Stimulated activated CD8-positive, alpha-beta memory T cell treated with anti-CD3 and anti-CD28 coated beads, Interleukin-4, amount 100 ng/mL, for 1 hour (primary cell): ENCODE measurements at places on chromosomes 3 and 15.

GRCh38 chr3:194087280-194087679 lies 48.7 kb upstream of the HES1 start:
- no peak for DNase-seq

DNA sequence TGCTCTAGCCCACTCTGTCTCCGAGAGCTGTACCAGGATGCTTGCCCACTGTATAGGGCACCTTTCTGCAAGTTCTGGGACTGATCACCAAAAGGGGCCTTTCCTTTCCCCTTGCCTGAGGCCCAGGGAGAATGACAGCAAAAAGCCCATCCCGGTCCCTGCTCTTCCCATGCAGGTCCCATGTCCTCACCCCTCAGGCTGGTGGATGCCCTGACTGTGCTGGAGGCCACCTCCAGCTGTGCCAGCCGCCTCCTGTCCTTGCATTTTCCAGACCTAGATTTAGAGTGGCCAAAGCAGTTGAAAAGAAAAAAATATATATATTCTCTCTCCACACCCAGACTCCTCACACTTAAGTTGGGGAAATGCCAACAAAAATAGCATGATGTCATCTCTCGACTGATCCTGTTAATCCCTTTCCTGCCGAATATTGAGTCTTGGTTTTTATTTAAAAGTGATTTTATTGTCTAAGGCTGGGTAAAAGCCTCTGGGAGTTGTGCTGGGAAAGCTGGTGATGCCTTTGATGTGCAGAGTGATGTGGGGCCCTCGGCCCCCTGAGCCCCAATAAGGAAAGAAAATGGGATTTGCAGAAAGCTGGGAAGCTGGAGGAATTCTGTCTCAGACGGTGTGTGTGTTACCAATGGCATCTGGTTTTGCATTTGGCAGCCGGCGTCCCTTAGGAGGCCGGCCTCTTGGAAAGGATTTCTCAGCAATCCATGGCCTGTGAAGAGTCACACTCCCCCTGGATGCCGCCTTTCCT lies 29.3 kb upstream of the TPM1 start:
- DNase-seq = no peak

GRCh38 chr3:168141405-168141998 lies 45.8 kb upstream of the GOLIM4 start:
- no peak for DNase-seq

DNA sequence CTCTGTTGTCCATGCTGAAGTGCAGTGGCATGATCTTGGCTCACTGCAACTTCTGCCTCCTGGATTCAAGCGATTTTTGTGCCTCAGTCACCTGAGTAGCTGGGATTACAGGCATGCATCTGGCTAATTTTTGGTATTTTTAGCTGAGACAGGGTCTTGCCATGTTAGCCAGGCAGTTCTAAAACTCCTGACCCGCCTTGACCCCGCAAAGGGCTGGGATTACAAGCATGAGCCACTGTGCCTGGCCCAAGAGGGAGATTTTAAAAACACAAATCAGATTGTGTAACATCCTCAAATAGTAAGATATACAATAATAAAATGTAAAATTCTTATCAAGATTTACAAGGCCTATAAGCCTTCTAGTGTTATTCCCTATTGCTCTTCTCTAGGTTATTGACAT lies 62.5 kb upstream of the PHLDB2 start:
- no peak for DNase-seq

DNA sequence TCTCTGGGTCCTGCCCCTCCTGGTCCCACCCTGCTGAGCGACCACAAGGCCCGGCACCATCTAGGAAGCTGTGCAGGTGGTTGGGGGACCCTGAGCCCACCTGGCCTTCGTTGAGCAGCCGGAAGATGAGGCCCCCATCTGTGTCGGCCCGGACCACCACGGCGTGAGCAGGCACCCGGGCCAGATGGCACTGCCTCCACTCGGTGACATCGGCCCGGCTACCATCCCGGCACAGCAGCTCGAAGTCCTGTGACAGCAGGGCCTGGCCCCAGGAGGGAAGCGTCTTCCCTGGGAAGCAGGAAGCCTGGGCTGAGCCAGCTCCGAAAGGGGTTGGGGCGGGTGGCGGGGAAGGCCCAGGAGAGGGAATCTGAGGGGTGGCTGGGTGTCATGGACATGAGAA lies 12.6 kb downstream of the MELTF start:
- no peak for DNase-seq

GRCh38 chr3:175255698-175256097 lies 396.6 kb downstream of the NAALADL2 start:
- DNase-seq = no peak

DNA sequence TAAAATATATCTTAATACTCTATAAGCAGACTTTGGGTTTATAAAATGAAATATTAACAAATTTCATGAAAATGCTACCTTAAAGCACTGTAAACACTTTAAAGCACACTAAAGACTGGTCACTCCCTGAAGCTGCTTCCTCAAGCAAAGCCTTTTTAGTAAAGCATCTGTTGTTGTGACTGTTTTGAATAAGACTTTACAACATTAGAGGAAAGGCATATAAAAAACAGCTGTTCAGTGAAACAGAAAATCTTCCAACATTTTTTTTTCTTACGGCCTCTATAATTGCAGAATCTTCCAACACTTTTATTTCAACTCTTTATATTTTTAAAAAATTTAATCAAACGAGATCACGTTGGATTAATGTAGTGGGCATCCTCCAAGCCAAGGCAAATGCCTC lies 48.1 kb downstream of the GRK7 start:
- no peak for DNase-seq

DNA sequence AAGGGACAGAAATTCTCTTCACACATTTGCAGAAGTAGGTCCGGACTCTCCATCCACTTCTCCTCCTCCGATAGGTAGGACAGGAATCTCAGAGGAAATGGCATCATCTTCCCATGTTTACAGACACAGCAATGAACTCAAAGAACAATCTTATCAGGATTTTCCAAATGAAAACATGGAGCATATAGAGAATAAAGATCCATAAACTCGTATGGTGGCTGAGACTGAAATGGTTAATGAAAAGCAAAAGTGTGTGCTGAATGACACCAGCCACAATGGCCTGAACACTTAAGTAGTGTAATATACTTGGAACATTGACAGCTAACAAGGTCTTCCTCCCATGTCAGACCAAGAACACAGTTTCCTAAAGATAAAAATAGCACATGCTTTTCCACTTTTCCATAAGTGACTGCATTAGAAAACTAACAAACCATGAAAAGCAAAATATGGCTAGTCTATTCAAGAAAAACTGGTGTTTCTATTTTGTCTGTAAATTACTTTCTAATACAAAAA lies 5.8 kb downstream of the CCRL2 start:
- no peak for DNase-seq

DNA sequence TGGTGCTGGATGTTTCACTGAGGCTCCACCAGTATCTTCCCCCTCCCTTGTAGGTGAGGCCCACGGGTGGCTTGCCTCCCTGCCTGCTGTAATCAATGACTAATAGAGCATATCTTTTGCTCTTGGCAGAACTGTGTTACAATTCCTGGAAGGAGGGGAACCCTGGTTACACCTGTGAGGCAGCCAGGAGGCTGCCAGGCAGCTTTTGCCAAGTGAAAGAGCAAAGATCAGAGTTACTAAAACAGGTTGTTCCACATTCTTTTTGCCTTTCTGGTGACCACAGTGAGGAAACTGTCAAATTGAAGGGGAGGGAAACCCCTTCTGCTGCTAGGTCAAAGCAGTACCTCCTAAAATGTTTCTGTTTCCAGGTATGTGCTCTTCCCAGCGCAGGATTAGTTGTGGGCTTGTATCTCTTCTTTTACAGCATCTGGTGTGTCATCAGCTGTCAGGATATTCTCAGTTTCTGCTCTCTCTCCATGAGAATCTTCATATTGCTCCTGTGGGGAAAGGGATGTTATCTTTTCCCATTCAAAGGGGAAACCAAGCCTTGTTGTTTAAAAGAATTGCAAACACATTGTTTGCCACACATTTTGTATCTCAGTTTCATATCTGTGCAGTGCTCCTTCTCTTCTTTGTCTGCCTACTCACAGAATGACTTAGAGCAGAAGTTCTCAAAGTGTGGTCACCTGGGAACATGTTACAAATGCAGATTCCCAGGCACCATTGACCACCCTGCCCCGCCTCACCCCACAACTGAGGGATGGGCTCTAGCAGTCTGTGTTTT lies 137.4 kb upstream of the UMPS start:
- DNase-seq = no peak

- DNase-seq = no peak
Measured at GRCh38 chr15:96338074-96338765, 7.7 kb downstream of the NR2F2 start.

GRCh38 chr15:98177966-98178592 lies 217.6 kb downstream of the ARRDC4 start:
- DNase-seq = no peak

- DNase-seq = no peak
Measured at GRCh38 chr3:114428044-114428595, 134.3 kb downstream of the TIGIT start.

DNA sequence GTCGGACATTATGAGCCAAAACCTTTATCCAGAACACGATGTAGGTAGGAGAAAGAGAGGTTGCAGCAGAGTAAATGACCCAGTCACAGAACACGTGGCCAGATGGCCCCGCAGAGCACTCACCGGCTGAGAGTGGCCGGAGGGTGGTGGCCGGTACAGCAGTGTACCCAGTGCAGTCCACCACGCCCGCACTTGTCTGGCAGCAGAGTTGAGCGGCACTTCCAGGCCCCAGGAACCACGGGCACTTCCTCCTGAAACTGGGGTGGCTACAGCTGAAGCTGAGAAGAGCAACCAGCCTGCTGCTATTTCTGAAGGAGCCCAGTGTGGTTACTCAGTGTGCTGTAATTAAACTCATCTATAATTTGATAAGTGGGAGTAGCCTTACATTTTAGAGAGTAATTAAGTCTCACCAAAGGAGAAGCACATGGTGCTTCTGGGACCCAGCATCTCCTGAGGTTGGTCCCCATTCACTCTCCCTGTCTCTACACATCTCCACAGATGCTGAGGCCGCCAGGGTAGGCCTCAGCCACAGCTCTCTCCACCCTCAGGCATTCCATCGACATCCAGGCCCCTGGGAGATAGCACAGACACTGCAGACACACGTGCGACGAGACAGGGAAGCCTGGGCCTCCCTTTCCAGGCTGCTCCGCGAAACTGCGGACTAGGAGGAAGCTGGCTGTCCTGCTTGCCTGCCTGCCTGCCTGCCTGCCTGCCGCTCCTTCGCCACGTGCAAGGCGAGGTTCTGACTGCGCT lies 49.8 kb downstream of the BDH1 start:
- DNase-seq = no peak

DNA sequence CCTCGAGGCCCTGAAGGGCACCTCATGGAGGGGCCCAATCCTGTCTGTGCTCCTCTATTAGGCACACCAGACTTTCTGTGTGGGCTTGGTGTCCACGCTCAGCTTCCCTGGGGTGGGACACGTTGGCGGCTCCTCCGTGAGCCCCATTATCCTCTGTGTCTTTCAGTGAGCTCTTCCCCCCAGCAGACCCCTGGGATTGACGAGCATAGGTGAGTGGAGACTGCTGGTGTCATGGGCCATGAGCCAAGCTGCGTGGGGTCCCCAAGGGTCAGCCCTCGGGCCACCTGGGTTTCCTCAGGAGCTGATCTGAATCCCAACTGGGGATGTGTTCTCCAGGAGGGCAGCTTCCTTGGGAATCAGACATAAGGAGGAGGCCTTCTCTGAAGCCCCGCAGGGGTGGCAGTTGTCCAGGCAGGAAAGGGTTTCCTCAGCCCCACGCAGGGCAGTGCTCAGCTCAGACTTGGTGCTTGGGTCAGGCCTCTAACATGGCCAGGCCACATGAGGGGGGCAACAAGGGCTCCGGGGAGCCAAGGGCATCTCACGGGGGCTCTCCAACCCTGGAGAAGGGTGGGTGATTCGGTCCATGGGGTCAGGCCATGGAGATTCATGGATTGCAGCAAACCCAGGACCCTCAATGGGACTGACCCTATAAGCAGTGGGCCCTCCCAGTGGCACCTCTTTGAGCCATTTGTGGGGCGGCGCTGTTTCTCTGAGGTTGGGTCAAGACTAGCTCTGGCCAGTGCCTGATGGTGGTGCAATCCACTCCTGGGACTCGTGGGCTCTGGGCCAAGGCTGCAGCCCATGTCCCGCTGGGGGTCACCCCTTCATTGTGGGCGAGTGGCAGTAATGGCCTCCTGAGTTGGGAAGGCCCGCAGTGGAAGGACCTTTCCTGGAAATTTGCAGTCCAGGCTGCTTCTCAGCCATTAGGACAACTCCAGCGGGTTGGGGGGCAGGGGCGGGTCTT lies 222.5 kb downstream of the SNRPN start:
- DNase-seq = no peak

DNA sequence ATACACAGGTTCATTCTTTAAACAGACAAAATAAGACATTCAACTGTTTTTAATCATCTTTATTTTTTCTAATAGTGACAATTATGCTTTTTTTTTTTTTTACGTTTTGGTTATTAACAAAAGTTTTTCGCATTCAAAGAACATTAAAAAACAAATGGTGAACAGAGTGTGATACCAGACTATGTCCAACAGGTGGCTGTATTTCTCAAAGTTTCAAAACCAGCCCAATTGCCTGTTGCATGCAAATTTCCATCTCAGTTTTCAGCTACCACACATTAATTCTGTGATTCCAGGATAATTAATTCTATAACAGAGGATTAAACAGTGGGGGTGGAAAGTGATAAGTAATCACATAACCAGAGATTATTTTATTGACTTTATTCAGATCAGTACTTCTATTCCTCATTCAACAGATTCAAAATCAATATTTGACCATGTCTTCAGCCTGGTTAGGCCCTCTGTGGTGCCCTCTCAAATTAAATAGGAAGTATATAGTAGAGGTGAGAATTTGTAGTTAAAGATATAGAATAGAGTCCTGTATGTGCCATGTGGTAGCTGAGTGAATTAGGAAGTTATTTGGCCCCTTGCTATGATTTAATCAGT lies 122.2 kb upstream of the DCBLD2 start:
- DNase-seq = no peak

GRCh38 chr3:113132571-113132996 lies 78.8 kb upstream of the BOC start:
- DNase-seq = no peak

DNA sequence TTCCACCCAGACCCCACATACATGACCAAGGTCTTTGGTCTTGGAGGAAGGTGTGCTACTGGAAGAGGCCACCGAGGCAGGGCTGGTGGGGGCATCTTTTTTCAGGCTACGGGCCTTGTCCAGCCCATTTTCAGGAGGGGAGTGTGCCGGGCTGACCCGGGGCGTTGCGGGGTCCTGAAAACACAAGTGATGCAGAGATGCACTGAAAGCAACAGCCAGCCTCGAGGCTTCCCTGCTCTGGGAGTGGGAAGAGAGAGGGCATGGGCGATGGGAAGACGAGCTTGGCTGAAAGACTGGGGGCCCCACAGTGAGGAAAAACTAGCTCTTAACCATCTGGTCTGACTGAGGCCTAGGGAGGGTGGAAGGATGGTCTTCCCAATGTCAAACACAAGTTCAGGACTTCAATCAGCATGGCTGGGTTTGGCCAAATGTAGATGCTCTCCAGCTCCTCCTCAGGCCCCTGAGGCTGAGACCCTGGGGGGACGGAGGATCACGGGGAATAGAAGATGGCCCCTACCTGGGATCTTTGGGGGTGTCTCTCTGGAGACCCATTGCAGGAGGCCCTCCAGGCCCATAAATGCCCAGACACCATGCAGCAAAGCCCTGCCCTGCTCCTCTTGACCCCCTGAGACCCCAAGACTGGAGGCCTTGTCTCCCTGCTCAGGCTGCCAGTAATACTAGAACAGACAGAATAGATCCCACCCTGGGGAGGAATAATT lies 38.9 kb downstream of the TLE3 start:
- DNase-seq = no peak
